ENCODE measurements at places on chromosomes 1 and 21.

DNA sequence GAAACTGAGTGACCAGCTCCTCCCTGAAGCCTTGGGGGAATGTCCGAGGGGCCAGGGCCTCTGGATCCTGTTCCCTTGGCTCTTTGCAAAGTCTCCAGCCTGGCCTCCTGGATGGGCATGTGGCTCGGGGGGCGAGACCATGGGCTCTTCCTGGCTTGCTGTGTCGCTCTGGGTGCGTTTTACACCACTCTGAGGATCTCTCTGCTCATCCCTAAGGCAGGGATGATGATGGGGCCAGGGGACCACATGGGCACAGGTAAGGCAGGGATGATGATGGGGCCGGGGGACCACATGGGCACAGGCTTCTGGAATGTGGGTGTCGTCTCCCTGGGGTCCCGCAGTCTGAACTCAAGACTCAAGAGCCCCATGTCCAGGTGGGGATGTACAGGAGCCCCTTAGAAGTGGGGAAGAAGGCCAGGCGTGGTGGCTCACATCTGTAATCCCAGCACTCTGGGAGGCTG, 17.7 kb downstream of the TP73 start:
- no peak for DNase-seq

DNA sequence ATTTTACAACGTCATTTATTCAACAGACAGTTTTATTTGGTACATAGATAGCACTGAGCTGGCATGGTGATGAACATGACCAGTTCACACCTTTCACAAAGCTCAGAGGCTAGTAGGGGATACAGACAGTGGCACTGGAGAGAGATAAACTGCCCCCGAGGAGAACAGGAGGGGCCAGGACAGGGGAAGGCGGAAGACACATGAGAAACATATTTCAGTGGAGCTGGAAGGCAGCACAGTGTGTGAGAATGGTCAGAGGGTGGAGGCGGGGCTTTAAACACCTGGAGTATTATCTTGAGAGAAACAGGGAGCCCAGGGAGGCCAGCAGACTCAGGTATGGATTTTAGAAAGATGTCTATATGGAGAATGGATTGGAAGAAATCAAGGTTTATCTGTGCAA, 49.5 kb downstream of the CHML start:
- DNase-seq: no peak

DNA sequence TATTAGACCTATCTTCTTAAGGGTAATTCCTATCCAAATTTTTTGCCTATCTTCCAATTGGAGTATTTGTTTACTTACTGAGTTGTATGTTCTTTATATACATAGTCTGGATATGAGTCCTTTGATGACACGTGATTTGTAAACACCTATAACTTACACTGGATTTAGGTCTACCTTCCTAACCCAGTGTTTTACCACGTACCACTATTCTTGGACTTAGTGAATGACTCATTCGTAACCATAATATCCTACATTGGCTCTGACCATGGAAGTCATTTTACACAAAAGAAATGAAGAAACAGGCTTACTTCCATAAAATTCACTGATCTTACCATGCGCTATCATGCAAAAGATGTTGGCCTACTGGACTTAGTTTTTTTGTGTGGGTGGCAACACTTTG, 23.9 kb upstream of the ZZZ3 start:
- no peak for DNase-seq

DNA sequence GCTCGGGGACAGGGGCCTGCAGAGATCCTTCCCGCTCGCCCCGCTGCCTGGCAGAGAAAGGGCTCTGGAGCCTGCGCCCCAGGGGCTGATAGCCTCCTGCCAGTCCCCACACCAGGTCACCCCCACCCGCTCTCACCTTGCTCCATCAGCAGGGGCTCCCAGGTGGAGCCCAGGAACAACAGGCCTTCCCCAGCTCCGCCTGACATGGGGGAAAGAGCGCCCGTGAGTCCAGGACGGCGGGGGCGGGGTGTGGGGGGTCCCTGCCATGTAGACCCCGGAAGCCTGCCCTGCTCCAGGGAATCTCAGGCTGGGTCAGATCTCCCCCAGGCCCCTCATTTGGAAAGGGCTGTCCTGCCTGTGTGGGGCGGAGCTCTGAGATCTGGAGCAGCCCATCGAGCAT, 166.5 kb downstream of the PRDM16 start:
- DNase-seq: no peak

DNA sequence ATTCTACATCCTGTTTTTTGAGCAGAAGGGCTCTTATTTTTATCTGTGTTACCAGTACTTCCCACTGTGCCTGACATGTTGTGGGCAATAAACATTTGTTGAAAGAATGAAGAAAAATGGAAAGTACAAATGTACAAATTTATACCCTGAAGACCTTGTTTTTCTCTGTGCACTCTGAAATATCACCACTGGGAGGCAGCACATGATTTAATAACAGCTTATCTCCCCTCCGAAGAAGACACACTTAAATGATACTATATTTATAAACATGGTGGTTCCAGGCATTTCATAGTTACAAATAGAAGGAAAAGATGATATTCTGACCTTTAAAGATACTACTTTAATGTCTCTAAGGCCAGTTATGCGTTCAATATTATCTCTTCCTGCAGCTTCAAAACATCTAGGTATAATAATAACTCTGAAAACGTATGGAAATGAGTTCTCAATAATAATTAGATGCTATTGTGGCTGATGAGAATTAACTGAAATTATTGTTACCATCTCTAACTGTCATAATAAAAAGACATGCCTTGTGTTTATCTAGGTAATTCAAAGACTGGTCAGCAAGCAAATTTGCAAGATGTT, 12.8 kb downstream of the DYNLT5 start:
- peak; percentile 31 for DNase-seq

GRCh38 chr1:41434748-41435449, 49.6 kb downstream of the EDN2 start:
- no peak for DNase-seq

- DNase-seq: no peak
These were observed 42.6 kb upstream of the RALGPS2 start for GRCh38 chr1:178682429-178682828.

GRCh38 chr1:3494321-3495308, 40.1 kb downstream of the ARHGEF16 start:
- DNase-seq: no peak

DNA sequence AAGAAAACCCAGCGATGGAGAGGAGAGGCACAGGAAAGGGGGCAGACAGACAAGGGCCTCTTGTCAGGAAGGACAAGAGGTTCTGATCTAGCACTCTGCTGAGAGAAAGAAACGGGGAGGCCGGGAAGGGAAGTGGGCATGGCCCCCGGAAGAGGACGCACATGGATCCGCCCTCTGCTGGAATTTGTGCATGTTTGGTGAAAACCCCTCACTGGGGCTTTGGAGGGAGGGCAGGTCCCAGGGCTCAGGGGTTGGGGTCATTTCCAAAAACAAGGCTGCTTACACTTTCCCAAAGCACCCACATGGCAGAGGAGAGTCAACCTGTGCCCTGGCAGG, 32.4 kb upstream of the ECE1 start:
- DNase-seq: no peak

GRCh38 chr1:162541619-162542141, 19.8 kb upstream of the UAP1 start:
- DNase-seq: no peak
